Cardiac muscle cell (in vitro differentiated cells and primary cell): ENCODE measurements at places on chromosomes 13 and 19. TPM values are rescaled to one million over a fixed set of nuclear protein-coding genes. Genes with fewer than 3 reads are reported as not detected.

GRCh38 chr19:12974301-12975220 lies 5.2 kb downstream of the DAND5 start:
- no peak overlapping the region for H3K27ac ChIP-seq
- H3K36me3 ChIP-seq = no peaks in the 10 kb centered on the region
- DNase-seq = no peak
- no peak overlapping the region for H3K4me3 ChIP-seq
- H3K27me3 ChIP-seq = peaks cover 21% of the 10 kb centered on the region

The KL gene
- total RNA-seq = not detected in 2 replicates

DNA sequence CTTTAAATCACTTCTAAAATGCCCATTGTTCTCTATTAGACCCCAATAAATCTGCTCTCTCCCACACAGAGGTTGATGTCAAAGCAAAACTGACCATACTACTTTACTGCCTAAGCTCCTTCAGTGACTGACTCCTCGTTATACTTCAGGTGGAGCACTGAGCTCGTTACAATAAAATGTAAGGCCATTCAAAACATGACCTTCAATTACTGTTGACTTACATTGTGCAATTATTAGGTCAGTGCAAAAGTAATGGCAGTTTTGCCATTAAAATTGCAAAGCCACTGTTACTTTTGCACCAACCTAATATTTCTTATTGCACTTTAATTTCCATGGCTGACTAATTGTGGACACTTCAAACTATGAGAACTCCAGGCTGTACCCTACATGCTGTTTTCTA lies 314.9 kb downstream of the MZT1 start:
- H3K36me3 ChIP-seq = no peaks in the 10 kb centered on the region
- no peak for DNase-seq
- H3K4me1 ChIP-seq = no peaks in the 10 kb centered on the region
- no peak overlapping the region for H3K4me3 ChIP-seq

The ELAVL3 gene
- total RNA-seq = 0.09 and 0.18 TPM in 2 replicates

DNA sequence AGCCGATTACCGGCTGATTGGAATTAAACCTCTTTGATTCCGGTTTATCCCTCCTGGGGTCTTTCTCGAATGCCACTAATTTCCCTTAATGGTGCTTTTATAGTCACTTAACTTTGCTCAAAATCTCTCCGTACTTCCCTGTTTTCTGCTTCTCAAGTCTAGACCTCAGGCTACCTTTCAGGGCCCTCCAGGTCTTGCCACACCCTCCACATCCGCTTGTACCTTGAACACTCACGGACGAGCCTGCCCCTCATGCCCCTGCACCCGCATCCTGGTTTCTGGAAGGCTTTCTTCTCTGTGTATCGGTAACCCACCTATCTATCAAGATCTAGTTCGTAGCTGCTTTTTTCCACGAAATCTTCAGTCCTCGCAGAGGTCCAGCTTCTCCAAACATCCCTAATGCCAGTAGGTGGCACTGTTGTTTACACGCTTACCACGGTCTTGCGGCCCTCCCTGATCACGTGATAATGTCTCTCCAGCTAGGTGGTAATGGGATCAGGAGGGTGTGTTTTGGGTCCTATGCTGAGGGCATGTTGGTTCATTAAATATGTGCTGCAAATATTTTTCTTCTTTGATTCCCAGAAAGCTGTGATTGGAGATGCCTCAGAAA lies 13.8 kb downstream of the ATP12A start:
- no peak overlapping the region for H3K27ac ChIP-seq
- no peaks in the 10 kb centered on the region for H3K27me3 ChIP-seq
- H3K4me3 ChIP-seq = no peak overlapping the region
- no peaks in the 10 kb centered on the region for H3K36me3 ChIP-seq
- H3K4me1 ChIP-seq = no peaks in the 10 kb centered on the region
- DNase-seq = peak; percentile 86

The MCEMP1 gene
- not detected in 2 replicates for total RNA-seq

- H3K36me3 ChIP-seq = no peaks in the 10 kb centered on the region
- H3K4me1 ChIP-seq = no peaks in the 10 kb centered on the region
- no peak for DNase-seq
- no peak overlapping the region for H3K27ac ChIP-seq
These were observed 59.4 kb upstream of the TSHZ3 start for GRCh38 chr19:31408460-31409124.

GRCh38 chr13:30173303-30173610 lies 134.1 kb downstream of the KATNAL1 start:
- DNase-seq = peak; percentile 52
- H3K36me3 ChIP-seq = no peaks in the 10 kb centered on the region
- H3K27me3 ChIP-seq = no peaks in the 10 kb centered on the region
- no peaks in the 10 kb centered on the region for H3K4me1 ChIP-seq
- no peak overlapping the region for H3K4me3 ChIP-seq
- no peak overlapping the region for H3K27ac ChIP-seq

The ANGPTL4 gene
- 2.5 and 3.2 TPM in 2 replicates for total RNA-seq

DNA sequence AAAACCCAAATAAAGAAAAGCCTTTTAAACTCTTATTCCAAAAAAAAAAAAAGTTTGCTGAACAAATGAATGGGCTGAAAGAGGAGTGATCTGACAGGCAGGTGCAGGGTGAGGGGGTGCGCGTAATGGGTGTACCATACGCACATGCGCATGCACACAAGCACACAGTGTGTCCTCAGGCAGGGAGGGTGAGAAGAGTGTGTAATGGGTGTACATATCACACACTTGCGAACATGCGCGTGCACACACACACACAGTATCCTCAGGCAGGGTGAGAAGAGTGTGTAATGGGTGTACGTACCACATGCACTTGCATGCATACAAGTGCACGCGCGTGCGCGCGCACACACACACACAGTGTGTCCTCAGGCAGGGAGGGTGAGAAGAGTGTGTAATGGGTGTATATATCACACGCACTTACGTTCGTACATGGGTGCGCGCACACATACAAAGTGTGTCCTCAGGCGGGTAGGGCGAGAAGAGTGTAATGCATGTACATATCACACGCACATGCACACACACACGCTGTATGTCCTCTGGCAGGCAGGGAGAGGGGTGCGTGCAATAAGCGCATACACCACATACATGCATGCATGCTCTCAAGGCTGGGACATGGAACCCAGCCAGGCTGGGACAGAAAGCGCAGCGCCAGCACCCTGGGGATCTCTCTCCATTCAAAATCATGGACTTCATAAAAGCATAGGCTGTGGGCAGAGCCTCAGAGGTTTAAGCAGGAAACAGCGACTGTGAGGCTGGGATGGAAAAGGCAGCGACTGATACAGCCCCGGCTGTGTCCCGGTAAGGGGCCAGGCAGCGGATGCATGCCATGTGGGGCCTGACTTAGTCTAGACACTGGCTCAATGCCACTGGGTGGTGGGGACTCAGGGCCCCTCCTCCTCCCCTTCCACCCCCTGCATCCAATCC lies 70.4 kb downstream of the CEBPG start:
- no peaks in the 10 kb centered on the region for H3K27me3 ChIP-seq
- no peak overlapping the region for H3K27ac ChIP-seq
- H3K4me3 ChIP-seq = no peak overlapping the region
- H3K4me1 ChIP-seq = no peaks in the 10 kb centered on the region
- DNase-seq = no peak
- H3K36me3 ChIP-seq = no peaks in the 10 kb centered on the region
